ENCODE measurements at places on chromosomes 3 and 15.

DNA sequence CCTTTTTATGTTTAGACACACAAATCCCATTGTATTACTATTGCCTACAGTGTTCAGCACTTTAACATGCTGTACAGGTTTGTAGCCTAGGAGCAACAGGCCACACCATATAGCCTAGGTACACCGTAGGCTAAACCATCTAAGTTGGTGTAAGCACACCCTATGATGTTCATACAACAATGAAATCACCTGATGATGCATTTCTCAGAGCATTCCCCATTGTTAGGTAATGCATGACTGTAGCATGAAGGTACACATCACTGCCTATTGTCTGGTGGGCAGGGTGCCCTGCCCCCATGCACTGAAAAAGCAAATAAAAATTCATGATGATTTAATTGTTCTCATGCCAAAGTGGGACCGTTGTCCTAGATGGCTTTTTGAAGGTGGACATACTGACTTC is 183.6 kb downstream of the AGBL1 start:
- no peak for DNase-seq

- DNase-seq = peak; percentile 30
Observed at GRCh38 chr3:8441969-8442559, 59.6 kb upstream of the LMCD1 start.

- DNase-seq = no peak
Observed at GRCh38 chr3:120420360-120420759, 30.4 kb downstream of the FSTL1 start.

DNA sequence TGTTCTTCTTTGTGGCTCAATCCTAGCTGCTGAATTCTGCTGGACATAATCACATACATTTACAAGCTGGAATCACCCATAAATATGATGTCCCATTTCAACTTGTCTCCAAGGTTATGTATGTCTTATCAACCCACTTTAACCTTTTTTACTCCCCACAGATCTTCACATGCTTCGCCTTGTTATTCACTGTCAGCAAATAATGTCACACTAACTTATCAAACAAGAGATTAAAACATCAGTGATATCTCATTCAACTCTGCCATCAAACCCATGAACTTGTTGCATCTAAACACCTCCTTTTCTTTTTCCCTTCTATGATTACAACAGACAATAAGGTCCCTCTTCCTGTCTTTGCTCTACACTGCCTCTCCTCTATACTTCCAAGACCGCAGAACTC is 240.7 kb downstream of the TBC1D5 start:
- DNase-seq = no peak

All from mammary epithelial cell (primary cell).